Activated naive CD4-positive, alpha-beta T cell (primary cell): ENCODE measurements at places on chromosomes 6 and 20.

DNA sequence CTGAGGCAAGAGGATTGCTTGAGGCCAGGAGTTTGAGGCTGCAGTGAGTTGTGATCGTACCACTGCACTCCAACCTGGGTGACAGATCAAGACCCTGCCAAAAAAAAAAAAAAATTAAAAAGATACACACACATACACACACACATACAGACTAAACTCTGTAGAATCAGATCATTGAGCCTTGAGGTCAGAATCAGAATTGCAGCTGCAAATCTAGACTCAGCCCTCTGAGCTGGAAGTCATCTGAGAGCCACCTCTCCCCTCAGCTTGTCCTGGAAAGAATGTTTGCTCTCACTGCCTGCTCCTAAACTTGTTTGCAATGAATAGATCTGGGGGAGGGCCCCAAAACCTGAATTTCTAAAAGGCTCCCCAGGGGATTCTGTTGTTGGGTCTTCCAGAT lies 41.4 kb upstream of the ANGPT4 start:
- no peak for DNase-seq

DNA sequence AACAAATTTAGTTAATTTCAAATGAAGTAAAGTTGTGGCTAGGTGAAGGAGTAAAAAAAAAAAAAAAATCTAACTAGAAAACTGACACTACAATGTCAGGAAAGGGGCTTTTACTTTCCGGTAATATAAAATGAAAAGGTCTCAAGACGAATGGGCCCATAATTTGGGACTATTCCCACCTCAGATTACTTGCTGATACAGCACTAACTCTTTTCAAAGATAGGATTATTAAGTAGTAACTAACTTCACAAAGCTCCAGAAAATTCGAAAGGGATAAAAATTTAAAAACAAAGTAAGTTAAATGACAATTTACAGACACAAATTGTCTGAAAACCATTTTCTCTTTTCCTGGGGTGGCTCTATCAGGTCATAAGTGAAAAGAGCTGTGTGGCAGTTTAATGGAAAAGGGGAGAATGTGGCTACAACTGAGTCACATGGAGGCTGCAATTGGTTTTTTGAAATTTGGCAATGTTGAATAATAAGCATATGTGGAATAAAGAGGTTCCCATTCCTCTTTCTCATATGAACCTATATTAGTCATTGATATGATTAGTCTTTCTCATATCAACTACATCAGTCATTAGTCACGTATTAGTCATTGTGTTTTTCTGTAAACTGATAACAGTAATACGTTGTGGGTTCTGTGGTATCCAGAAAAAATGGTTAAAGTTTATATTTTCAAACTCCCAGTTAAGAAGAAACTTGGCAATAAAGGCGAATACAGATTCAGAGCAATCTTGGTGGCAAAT lies 78.0 kb downstream of the RWDD2A start:
- DNase-seq, result no peak

- no peak for DNase-seq
Observed at GRCh38 chr20:62120990-62121775, 1.1 kb upstream of the LSM14B start.

DNA sequence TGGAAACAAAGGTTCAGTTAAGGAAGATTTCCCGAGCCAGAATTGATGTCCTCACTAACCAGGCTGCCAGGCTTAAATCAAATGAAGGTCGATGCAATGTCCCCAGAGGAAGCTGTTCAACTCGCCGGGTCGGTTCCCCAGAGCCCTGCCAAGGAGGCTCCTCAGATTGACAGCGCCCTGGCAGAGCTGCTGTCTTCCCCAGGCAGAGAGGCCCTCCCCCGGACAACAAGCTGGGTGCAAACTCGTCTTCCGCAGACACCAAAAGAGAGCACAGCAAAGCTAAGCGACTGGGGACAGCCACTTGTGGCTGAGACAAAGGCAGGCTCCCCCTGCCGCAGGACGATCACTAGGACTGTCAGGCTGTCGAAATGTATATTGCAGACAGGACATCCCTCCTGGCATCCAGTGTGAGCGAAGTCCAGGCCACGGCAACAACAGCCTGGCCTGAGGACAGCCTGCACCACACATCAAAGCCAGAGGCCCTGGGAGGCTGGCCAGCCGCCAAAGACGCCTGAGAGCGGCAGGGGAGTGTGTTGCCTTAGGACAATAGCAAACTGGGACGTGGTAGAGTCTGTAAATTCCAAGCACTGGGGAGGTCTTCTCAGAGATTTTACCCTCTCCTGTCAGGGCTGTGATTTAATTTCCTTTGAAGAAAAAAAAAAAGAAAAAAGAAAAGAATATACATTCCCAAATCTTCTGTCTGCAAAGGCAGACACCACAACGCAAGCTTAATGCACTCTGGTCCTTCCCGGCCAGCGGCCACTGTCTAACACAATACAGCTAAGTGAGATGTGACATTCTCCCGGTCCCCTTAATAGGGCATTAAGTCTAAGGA lies 99.1 kb downstream of the HIVEP2 start:
- DNase-seq, result peak; percentile 18

DNA sequence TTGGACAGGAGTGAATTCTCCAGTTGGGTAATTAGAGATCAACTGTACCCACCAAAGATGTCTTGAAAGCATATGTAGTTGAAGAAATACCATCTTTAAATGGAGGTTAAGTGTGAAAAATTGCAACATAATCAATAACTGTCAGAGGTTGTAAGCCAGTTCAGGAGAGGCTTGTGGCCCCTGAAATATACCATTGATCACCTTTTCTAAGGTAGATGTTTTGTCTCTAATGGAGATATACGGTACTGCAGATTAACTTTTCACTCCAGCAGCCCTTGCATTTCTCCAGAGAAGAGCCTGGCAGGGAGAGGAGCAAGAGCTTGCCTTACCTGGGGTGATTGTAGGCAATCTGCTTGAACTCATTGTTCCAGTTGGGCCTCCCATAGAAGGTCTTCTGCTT lies 48.8 kb downstream of the NOX3 start:
- DNase-seq, result no peak

- DNase-seq, result no peak
Observed at GRCh38 chr6:152087096-152087495, 279.6 kb downstream of the ESR1 start.

- DNase-seq, result no peak
Observed at GRCh38 chr6:27311806-27312145, 297 bp downstream of the POM121L2 start.

DNA sequence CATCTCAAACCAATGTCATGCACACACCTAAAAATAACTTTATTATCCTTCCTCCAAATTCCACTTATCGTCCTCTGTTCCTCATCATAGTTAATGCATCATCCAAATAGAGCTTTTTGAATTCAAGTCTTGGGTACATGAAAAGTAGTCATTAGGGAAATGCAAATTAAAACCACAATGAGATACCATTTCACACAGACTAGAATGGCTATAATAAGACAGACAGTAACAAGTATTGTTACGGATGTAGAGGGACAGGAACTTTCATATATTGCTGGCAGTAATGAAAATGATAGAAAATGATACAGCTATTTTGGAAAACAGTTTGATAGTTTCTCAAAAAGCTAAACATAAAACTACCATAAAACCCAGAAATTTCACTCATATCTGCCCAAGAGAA lies 59.1 kb downstream of the FHL5 start:
- no peak for DNase-seq

DNA sequence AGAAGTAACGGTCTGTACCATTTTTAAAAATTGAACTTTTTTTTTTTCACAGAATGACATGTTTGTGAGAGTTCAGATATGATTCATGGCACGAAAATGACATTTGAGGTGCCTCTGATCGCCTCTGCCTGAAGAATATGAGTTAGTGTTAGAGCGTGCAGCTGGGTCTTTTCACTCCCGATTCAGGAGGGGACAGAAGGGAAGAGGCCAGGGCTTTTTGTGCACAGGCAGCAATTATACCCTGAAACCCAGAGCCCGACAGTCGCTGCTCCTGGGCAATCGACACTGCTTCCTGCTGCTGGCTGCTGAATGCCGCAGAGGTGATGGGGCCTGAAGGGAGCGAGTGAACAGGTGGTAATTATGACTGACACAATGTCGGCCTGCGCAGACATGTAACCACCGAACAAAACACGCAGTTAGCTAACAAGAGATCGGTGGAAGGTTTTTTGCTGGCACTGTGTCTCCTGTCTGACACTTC lies 652.0 kb upstream of the NOX3 start:
- no peak for DNase-seq

- no peak for DNase-seq
Observed at GRCh38 chr6:13431059-13431656, 56.2 kb downstream of the GFOD1 start.

DNA sequence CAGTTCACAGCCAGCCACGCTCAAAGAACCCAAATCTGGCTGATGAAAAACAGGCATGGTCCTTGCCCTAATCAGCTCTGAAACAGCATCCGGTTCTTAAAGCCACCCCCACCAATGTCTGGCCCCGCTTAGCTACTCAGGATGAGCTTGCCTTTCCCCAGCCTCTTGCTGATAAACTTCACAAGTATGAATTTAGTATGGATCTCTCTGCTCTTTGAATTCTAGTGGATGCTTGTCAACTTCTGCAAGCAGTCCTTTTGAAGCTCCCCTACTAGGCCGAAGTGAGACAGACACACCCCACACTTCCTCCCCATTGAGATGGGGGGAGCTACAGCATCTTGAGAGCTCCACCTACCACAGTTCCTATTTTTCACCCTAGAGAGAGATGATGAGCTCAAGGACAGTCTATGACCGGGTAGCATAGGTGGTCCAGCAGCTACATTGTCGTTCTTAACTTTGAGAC lies 36.7 kb downstream of the EBF4 start:
- DNase-seq, result no peak

GRCh38 chr6:1605893-1606779 lies 3.6 kb upstream of the FOXC1 start:
- no peak for DNase-seq

- no peak for DNase-seq
Observed at GRCh38 chr6:129680633-129681032, 29.3 kb downstream of the ARHGAP18 start.

- no peak for DNase-seq
Observed at GRCh38 chr20:37733416-37733815, 39.6 kb downstream of the CTNNBL1 start.

- DNase-seq, result no peak
Observed at GRCh38 chr6:170042123-170042522, 248.8 kb downstream of the DLL1 start.

DNA sequence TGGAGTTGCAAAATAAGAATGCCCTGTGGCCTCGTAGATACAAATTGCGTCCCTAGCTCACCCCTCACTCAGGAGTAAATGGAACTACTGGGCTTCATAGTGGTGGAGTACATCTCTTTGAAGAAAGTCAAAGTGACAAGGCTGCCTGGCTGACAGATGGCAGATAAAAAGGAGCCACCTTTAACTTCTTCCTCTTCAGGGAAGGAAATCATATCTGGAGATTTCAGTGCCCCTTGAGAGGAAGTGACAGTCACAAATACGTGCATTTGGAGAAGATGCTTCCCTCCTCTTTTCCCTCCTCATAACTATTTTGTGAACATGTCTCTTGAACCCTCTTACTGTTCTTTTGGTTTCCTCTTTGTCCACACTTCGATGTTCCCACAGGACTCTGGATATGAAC lies 43.2 kb downstream of the PPP1R3G start:
- DNase-seq, result no peak

- no peak for DNase-seq
Observed at GRCh38 chr6:56366141-56366852, 118.9 kb upstream of the COL21A1 start.

DNA sequence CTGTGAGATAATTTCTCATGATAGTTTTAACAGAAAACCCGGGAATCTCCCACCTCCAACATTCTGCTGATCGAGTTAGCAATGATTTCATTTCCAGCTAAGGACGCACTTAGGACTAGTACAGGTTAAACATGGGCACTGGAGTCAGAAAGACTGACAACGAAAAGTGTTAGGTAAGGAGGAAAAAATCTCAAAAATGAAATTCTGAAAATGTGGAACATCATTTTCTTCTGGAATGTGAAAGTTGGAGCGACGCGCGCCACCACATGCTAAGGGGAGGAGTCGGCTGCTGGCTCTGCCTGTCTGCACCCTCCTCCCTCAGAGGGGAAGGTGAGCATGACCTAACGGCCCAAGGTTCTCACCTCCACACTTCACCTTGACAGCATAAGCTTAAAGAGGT lies 221.6 kb upstream of the KCNG1 start:
- DNase-seq, result no peak

DNA sequence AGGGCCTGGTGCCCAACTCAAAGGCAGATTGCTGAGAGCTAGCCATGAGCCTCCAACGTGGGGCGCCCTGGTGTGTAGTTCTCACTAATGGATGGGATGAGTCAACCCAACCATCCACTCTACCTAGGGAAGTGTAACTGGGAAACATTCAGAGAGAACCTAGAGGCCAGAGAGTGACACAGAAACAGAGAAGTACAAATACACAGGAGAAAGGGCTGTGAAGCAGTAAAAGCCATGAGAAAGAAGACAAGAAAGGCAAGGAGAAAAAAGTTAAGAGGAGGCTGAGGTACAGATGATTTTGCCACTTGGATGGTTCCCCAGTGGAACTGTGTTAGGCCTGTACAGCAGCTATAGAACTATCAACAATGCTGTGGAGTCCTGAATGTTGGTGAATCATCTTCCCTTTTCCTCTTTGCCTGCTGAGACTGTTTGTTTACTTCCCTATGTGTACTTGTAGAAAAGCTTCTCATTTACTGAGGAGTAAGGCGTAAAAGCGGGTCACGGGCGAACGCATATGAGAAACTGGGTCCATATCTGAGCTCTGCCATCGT lies 39.0 kb downstream of the MAN1A1 start:
- no peak for DNase-seq

GRCh38 chr6:90127595-90127994 lies 169.0 kb downstream of the BACH2 start:
- DNase-seq, result no peak
